CD8-positive, alpha-beta T cell (primary cell): ENCODE measurements at places on chromosomes 7 and 10. TPM values are rescaled to one million over a fixed set of nuclear protein-coding genes. Genes with fewer than 3 reads are reported as not detected.

GRCh38 chr7:91287371-91288084 is 23.3 kb downstream of the FZD1 start:
- no peak for DNase-seq

Gene ENO4
- total RNA-seq: not detected

Gene ANKRD7
- total RNA-seq: not detected

GRCh38 chr10:124646483-124647352 is 97.5 kb downstream of the FAM53B start:
- DNase-seq: no peak

DNA sequence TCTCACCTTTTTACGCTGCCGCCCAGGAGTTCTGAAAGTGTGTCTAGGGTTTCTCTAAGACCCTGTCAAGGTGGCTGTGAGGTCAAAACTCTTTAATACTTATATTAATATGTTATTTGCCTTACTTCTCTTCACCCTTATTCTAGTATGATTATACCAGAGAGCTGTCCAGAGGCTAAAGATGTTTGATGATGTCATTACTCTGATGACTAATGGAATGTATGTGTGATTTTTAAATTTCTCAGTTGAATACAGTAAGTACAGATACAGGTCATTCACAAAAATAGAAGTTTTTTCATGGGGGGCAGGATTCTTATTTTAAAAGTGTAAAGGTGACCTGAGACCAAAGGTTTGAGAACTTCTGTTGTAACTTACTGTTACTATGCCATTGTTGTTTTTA is 150.6 kb upstream of the FOXP2 start:
- DNase-seq: no peak

DNA sequence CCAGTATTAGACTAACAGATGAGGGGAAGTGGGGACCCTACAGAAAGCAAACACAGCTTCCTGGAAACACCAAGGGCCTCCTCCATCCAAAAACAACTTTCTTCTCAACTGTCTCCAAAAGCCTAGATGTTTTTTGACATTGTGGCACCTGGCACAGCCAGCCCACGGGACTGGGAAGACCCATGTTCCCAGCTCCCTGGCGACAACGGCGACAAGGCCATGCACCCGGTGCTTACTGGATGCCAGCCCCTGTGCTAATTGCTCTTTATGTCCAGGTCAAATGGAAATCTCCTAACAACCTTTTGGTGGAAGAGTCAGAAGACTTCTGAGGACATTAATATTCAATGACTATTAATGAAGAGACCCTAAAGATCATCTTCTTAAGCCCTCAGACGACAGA is 7.1 kb downstream of the FGFR2 start:
- DNase-seq: no peak

Gene STK17A
- total RNA-seq: 301 TPM

GRCh38 chr10:84076047-84076388 is 63.3 kb upstream of the GHITM start:
- no peak for DNase-seq

Gene MYL10
- total RNA-seq: not detected

- DNase-seq: no peak
Measured at GRCh38 chr10:101566333-101567164, 21.5 kb downstream of the POLL start.

Gene IGFBP1
- not detected for total RNA-seq

GRCh38 chr10:12869427-12869826 is 132.1 kb downstream of the CCDC3 start:
- no peak for DNase-seq

GRCh38 chr7:145928937-145929336 is 187.7 kb upstream of the CNTNAP2 start:
- no peak for DNase-seq

Gene DNAH11
- total RNA-seq: 0.05 TPM

DNA sequence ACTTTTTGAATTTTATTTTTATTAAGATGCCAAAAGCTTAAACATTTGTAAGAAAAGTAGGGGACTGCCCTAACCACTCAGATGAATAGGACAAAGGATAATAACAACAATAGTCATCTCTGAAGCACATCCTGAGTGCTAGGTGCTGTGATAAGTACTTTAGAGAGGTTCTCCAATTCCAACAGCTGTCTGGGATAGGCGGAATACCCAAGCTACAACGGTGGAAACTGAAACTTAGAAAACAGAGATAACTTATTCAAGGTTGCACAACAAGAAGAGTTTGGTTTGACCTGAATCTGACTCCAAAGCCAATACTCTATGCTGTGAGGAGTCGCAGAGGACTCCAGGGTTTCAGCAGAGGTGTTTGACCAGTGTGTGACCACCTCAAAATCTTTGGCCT is 2.0 kb downstream of the RTKN2 start:
- no peak for DNase-seq

- DNase-seq: no peak
Measured at GRCh38 chr7:128937647-128938543, at the start of gene IRF5. Gene IRF5 (plus strand): TSS chr7:128937927. CDS start chr7:128942082, 4,155 bp downstream.

DNA sequence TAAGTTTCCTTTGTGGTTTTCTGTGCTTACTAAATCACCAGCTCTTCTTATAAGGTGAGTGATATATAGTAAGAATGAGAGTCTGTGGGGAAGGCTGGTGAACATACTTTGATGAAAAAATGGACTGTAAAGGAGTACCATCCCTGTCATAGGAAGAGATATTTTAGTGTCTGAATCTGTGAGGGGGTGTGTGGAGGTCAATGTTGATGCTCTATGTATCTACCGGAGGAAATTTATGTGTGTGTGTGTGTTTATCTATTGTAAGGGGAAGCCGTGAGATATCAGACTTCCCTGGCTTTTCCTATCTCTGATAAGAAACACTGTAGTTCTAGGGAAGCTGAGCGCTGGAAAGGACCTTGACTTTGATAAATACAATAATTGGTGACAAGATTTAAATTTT is 179.0 kb downstream of the PCDH15 start:
- DNase-seq: no peak

Gene MCMBP
- 21.2 TPM for total RNA-seq

- no peak for DNase-seq
Measured at GRCh38 chr10:13869295-13869664, 282.5 kb downstream of the PRPF18 start.
